ENCODE measurements at places on chromosomes 2 and 18. TPM values are rescaled to one million over a fixed set of nuclear protein-coding genes. Genes with fewer than 3 reads are reported as not detected.

Gene FOXI3
- not detected for total RNA-seq

Gene ELOA2
- total RNA-seq, result not detected

Gene STAT4
- 12.3 TPM for total RNA-seq

Gene LCT
- under 0.01 TPM for total RNA-seq

Gene ZAP70
- not detected for total RNA-seq

Gene SPAG16
- 26.6 TPM for total RNA-seq

Gene TRIM54
- not detected for total RNA-seq

Gene ARHGAP25
- 0.77 TPM for total RNA-seq

Gene KLHL29
- total RNA-seq, result 5.0 TPM

Gene HOXD13
- not detected for total RNA-seq

Gene CNOT9
- total RNA-seq, result 53.7 TPM

Gene CELF4
- not detected for total RNA-seq

Gene ANKRD44
- total RNA-seq, result 0.90 TPM
